ENCODE measurements at places on chromosomes 12 and 14.
A peak's percentile ranks its signal among the peaks of the same experiment; 100 is the strongest.

DNA sequence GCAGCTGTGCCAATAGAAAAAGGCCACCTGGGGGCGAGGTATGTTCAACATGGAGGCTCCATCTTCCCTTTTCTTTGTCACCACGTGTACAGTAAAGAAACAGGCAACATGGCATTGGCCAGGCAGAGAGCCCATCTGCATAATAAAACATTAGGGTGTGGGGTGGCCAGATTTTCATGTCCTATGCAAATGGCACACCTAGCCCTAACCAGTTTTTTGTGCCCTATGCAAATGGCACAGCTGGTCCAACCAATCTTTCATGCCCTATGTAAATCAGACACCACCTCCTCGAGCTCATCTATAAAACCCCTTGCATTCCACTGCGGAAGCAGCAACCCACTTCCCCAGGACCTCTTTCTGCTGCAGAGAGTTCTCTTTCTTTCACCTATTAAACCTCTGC lies 149.1 kb upstream of the RGS6 start:
- no peak for DNase-seq

GRCh38 chr12:42140901-42141300 lies 3.8 kb downstream of the GXYLT1 start:
- no peak for DNase-seq

DNA sequence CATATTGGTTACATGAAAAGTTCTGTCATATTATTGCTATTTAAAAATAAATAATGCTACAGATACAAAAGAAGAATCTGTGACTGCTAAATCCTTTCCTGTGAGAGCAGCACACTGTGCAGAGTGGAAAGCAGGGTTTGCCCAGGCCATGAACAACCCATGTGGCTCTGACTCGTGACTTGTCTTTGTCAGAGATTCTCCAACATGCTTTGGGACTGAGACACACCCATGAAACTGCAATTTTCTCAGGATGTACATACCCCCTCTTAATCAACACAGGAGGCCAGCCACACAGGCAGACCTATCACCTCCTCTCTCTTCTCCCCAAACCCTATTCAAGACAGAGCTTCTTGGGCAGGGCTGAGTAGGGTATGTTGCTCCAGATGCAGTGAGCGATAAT lies 96.8 kb upstream of the NTF3 start:
- DNase-seq: no peak

DNA sequence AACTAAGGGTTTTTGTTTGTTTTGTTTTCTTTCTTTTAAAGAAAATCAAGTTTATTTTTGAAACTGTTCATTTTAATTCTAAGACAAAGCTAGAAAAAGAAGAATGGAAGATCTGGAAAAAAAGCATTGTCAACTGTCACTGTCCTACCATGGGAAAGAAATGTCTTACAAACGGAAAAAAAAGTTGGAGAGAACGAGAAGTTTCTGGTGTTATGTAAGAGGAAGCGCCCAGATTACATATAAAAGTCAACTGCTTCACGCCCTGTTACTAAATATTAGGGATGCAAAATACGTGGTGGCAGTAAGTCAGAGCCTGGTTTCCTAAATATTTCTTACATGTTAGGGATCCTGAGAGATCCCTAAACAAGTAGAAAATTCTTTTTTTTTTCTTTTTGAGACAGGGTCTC lies 14.3 kb upstream of the FBXL14 start:
- DNase-seq: peak; percentile 92

- no peak for DNase-seq
These were observed 364.8 kb downstream of the NELL2 start for GRCh38 chr12:44511289-44511688.

- peak; percentile 83 for DNase-seq
These were observed 417.6 kb downstream of the PDZRN4 start for GRCh38 chr12:41605545-41606305.

DNA sequence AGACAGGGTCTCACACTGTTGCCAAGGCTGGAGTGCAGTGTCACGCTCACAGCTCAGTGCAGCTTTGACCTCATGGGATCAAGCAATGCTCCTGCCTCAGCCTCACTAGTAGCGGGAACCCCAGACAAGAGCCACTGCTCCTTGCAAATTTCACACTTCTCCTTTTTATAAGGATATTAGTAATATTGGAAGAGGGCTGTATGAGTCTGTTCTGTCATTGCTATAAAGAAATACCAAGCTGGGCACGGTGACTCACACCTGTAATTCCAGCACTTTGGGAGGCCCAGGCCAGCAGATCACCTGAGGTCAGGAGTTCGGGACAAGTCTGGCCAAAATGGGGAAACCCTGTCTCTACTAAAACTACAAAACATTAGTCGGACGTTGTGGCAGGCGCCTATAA lies 12.9 kb upstream of the ORAI1 start:
- DNase-seq: peak; percentile 60

- DNase-seq: no peak
These were observed 1.7 kb downstream of the PDE3A start for GRCh38 chr12:20370014-20370386.

DNA sequence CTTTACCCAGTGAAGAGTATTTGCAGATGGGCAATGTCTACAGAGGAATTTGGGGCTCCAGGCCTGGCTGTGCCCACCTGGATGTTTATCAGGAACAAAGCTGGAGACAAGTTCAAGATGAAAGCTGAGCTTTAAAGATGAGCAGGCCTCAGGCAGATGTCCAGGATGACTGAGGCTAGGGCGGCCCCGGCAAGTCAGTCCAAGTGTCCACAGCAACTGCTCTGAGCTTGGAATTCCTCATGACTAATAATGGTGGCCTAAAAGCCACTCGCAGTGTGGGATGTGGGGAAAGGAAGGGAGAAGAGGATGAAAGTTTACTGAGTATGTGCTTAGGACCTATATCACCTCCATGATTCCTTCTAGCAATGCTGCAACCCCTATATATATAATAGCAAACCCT lies 128.2 kb upstream of the NOS1 start:
- no peak for DNase-seq

DNA sequence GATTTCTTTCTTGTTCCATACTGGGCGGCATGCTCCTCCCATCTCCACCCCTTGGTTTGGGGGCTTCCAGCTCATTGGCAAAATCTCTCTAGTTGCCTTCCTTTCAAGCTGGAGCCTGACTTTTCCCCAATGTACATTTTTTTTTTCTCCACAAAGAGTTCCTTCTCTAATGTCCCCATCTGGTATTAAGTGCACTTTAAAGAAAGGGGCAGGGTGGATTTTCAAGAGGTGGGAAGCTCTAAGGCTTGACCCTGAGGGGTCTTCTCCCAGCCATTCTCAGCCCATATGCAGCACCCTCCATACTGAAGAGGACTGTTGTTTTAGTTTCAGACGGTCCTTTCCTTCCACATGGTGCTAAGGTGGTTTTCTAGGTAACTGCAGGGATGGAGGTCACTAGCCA lies 5.8 kb upstream of the PIP4K2C start:
- DNase-seq: no peak

DNA sequence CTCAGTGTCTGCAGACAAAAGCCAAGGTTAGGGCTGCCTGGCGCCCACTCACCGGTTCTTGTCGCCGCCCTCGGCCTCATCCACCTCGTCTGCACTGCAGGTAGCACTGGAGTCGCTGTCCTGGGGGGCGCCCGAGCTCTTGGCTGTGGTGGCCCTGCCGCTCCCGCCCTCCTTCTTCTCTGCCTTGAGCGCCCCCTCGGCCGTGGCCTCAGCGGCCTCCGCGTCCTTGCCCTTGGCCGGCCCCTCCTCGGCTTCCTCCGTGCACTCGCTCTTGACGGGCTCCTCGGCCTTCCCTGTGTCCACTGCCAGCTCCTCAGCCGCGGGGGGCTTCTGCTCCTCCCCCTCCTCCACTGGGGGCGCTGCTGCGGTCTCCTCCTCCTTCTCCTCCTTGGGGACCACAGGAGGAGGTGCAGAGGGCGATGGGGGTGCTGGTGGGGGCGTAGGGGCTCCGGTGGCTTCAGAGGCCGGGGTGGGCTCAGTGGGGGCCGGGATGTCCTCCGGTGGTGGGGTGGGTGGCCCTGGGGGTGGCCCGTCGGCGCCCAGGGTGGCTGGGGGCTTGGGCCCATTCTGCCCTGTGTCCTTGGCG lies 77.2 kb downstream of the RFLNA start:
- DNase-seq: no peak

GRCh38 chr14:37045340-37046061 lies 126.9 kb downstream of the SLC25A21 start:
- no peak for DNase-seq

GRCh38 chr12:128684352-128684751 lies 139.4 kb downstream of the SLC15A4 start:
- DNase-seq: no peak

DNA sequence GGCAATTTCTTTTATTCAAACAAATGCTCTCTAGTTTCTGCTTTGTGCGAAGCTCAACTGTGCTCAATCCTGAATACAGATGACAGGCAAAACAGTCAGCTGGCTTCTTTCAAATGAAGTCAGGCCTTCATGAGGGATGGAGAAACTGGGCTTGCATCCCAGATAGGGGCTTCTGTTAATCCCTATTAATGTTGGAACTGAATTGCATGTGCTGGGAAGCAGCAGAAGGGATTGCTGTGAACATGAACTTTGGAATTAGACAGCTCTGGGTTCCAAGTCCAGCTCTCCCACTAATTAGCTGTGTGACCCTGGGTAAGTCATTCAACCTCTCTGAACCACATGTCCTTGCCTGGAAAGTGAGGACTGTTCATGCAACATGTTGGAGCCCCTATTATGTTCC lies 21.1 kb upstream of the CORO1C start:
- DNase-seq: no peak

DNA sequence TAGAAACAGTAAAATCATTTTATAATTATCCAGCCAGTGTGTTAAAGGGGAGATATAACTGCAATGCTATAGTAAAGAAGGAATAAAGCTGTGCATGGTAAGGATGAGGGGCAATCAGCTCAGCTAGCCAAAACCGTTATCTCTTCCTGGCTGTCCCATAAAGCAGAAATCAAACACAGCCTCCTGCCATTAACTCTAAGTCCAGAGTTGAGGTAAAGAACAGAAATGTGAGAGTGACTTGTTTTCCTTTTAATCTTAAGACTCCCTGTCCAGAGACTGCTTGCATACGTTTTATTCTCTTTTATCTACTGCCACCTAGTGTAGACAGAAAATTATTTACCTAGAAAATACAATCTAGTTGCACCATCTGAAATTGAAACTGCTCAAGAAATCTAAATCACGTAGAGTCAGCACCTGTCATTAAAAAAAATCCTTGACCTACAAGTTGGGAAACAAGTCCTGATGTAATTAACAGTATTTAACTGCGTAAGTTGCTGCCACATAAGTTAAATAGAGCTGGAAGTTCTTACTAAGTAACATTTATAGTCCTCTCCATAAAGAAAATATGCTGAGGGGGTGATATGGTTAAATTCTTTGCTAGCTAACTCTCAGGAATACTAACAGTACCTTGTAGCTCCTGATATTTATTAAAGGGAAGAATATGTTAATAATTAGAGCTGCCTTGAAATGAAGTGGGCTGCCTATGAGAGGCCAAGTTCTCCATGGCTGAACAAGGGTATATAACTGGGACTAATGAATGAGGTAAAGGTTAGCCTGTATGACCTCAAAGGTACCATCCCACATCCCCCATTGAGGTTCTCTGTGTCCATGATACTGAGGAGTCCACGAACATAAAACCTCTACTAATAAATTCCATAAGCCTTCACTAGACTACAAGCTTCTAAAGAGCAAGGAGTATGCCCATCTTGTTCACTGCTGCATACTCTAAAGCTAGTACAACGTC lies 62.7 kb downstream of the GALNT4 start:
- DNase-seq: peak; percentile 62

- no peak for DNase-seq
These were observed 48.8 kb downstream of the LTBP2 start for GRCh38 chr14:74563233-74563585.

DNA sequence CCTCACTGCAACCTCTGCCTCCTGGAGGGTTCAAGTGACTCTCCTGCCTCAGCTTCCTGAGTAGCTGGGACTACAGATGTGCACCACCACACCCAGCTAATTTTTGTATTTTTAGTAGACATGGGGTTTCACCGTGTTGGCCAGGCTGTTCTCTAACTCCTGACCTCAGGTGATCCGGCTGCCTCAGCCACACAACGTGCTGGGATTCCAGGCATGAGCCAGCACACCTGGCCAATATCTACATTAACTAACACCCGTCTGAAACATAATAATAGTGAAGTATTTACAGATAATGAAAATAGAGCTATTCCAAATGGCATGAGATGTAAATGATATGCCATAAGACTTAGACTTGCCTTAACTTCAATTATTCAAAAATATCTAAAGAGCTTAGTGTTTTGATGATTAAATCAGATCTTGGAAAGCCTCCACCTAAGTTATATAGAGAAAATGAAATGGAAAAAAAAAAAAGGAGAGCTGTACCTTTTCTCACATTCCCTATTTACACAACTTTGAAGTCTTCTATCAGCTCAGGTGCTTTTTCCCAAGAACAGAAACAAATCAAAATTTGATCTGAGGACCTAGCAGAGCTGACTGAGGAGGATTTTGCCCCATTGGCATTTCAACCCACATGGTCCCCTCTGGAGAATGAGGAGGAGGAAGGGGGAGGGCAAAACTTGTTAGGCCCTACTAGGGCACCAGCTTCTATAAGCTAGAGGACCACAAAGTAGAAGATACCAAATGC lies 309.2 kb downstream of the PRKD1 start:
- DNase-seq: no peak

DNA sequence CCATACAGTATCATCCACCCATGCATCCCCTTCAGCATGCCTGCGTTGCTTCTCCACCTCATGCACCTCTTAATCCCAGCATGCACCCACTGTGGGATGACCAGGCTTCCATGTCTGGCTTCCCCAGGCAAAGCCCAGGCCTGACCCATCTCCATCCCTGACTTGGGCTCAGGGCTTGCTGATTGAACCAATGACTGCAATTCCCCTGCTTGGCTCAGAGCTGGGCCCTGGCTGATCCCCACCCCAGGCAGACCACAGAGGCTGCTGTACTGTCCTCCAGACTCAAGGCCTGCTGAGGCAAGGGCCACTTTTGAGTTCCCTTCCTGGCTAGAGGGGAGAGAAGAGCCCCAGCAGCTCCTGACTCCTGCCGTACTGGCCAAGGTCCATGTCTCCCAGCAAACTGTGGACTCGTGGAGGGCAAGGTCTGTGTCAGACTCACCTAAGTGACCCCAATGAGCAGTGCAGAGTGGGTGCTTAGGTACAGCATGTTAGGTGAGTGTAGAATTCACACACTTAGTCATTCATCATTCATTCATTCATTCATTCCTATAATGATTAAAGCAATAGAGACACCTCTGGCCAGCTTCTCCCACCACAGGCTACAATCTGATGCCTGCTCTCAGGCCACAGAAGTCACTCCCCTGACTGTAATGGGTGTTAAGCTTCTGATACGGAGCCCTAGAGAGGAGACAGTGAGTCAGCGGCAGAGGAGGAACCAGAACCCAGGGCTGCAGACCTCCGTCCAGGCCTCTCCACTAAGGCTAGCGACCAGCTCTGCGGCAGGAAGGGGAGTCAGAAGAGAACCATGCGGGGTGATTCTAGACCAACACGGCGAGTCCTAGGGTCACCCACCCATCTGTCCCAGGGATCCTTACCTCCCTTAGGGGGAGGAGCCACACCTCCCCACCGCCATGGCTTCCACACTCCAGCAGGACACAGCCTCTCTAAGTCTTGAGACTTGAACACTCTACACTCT lies 2.9 kb downstream of the BEGAIN start:
- DNase-seq: no peak
